Pancreas (tissue), 10 donors: ENCODE measurements at places on chromosomes 12 and 14.

- DNase-seq: no peak
These were observed 10.6 kb upstream of the CDKL1 start for GRCh38 chr14:50407111-50407812.

DNA sequence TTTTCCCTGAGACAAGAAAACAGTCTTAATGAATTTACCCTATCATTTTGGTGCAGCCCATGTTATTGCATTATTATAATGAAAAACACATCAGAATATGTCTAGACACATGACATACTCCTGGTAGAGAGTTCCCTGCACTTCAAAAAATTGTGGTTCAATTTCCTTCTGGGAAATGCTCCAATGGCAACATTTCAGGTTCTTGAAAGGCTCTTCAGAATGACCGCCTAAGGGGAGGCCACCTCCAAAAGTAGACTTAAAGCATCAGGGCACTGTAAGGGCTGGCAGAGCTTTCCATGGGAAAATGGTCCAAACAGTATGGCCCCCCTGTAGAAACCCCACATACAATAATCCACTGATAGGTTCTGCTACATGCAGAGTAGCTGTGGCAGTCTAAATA is 110.7 kb downstream of the SLC25A21 start:
- DNase-seq: no peak

- no peak for DNase-seq
These were observed 30.3 kb upstream of the AMIGO2 start for GRCh38 chr12:47110011-47110541.

DNA sequence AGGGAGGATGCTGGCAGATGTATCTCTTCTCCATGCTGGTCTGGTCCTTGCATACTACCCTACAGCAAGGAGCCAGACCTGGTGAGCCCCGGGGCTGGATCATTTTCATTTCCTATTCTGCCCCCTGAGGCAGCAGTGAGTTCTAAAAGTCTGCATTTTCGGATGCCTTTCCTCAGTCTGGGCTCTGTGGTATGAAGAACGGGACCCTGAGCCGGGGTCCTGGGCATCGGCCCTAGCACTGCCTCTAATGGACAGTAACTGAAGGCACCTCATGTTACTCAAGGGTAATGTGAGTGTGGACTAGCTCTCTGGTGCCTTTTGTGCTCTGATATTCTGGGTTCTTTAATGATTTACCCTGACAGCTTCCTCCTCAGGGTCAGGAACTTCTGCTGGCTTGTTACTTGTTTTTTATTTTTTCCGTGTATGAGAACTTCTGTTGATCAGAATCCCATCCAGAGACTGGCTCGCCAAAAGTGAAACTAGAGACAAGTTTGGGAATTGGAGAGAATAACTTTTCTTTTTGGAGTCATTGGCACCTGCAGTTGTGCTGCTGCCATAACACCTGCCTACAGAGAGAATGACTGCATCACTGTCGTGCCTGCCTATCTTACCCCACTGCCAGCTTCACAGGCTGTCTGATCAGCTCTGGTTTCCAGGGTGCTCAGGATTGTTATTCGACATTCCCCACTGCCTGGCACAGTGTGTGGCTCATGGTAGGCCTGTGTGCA is 62.3 kb downstream of the SUSD6 start:
- DNase-seq: no peak

DNA sequence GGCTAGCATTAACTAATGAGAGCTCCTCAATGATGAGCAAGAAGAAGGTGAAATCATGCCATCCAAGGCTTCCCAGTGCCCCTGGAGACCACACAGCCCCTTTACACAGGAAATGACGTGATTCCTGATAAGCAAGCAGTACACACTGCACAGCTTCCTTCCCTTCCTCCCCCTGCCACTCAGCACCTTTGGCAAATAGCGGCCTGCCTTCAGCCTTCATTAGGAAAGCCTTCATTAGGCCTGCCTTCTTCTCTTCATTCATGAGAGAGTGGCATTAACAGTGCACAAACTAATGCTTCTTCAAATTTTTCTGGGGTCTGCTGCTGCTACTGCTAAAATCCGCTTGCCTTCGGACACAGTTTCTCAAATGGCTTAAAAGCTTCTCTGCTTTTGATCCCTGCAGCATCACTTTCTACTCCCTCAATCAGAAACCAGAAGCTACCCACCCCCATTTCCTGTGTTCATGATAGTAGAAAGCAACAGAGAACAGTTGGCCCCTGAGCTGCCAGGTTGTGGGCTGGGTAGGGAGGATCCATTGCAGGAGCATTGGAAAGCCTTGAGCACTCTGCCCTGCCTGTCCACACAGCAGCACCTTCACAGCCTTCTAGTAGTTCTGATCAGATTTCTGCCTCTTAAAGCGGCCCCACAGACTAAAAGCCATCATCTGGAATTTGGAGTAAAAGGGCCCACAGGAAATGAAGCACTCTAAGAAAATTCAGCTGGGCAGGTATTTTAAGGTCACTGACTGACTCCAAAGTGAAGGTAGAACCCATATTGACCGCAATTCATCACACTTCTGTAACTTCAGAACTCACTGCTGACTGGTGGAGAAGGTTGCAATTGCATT is 103.8 kb upstream of the ETV6 start:
- DNase-seq: no peak
